Fibroblast of gingiva (primary cell): ENCODE measurements at places on chromosomes 3 and 15.
A peak's percentile ranks its signal among the peaks of the same experiment; 100 is the strongest.

- DNase-seq, result no peak
Observed at GRCh38 chr3:117366574-117366973, 657.0 kb downstream of the TUSC7 start.

DNA sequence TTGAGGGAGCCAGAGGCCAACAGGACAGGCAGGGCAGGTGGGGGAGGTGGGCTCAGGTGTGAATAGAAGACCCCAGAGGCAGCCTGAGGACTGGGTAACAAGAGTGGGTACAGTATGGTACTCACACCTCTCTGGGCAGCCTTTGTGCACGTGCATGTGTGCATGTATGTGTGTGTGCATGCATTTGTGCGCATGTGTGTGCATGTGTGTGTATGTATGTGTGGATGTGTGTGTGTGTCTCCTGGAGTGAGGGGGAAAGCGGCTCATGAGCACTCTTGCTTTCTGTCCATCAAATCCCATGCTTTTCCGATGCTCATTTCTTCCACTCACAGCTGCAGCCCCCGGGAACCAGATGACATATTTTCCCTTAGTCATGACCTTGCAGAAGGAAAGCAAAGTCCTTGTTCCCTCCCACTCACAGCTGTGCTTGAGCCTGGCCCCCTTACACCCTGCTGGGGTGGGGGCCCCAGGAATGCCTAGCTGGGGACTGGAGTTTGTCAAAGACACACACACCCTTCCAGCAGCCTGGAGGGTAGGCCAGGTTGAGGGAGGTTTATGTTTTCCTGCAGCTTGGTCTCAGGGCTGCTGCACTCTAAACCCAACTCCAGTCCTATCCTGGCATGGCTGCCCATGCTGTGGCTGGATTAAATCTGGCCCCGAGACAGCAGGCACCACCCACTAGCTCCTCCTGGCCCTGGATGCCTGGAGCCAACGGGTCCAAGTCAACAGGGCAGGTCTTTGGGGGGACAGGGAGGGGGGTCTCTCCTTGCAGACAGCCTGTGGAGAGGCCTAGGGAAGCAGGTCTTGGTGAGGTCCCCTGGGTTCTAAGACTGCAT is 22.5 kb downstream of the CCDC33 start:
- DNase-seq, result no peak

DNA sequence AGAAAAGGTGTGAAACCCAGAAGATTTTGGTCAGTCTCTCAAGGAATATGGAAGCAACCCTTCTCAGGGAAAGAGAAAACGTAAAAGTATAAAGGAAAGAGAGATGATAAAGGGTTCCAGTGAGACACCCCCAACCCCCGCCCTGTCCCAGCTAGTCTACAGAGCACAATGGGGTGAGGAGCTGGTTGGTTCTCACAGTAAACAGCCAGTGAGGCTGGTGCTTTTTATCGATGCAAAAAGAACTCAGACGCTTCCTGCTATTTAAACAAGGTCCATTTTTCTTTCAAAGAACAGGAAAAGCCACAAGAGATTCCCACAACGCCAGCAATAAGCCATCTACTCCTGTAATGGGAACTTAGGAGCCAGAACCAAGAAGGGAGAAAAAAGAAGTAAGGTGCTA is 65.9 kb downstream of the CHAC1 start:
- no peak for DNase-seq

DNA sequence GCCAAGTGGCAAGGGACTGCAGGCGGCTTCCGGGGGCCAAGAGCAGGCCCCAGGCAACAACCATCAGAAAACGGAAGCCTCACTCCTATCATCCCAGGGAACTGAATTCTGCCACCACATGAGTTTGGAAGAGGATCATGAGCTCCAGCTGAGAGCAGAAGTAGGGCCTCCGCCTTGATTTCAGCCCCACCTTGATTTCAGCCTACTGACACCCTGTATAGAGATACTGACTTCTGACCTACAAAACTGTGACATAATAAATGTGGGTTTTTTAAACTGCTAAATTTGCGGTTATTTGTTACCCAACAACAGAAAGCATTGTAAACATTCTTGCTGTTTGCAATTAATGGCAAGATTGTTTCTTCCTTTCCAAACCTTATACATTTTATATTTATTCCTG is 21.6 kb upstream of the RARRES1 start:
- no peak for DNase-seq

GRCh38 chr3:103210583-103210982 is 775.8 kb downstream of the ZPLD1 start:
- no peak for DNase-seq

GRCh38 chr15:70399204-70399603 is 301.5 kb upstream of the TLE3 start:
- DNase-seq, result no peak

DNA sequence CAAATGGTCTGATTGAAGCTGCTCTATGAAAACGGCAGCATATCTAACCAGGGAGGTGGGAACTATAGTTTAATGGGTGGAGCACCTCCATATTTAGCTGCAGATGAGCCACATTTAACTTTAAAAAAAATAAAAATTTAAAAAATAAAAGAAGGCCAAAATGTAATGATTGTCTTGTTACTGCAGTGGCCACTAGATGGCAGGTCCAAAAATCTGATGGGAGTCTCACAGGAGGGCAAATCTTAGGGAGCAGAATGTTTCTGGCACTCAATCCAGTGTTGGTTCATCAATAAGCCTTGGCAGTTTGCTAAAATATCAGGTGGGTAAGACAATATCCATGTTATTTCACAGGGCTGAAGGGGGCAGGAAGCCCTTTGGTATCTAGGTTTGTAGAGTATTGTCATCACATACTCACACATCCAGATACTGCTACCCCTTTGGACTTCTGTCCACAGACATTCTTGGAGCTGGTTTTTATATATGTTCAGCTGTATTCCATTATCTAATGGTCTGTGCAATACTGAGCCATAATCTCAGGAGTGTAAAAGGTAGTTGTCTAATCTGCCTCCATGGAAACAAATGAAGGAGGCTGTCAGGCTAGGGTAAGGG is 233.3 kb downstream of the TIGIT start:
- peak; percentile 32 for DNase-seq

DNA sequence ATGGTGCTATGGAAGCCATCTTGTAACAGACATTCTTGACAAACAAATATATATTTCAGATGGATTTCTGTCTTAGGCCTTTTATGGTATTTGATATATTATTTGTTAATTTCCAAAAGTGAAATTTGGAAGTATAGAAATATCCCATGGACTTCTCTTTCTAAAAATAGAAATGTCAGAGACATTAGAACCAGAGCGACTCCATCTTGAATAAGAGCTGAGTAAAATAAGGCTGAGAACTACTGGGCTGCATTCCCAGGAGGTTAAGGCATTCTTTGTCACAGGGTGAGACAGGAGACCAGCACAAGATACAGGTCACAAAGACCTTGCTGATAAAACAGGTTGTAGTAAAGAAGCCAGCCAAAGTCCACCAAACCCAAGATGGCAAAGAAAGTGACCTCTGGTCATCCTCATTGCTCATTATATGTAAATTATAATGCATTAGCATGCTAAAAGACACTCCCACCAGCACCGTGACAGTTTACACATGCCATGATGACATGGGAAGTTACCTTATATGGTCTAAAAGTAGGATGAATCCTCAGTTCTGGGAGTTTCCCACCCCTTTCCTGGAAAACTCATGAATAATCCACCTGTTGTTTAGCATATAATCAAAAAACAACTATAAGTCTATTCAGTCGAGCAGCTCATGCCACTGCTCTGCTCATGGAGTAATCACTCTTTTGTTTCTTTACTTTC is 146.0 kb downstream of the NEK11 start:
- DNase-seq, result no peak
